ENCODE measurements at places on chromosomes 11 and 22.

GRCh38 chr11:68146010-68146540 is 24.9 kb upstream of the CHKA start:
- DNase-seq, result no peak

DNA sequence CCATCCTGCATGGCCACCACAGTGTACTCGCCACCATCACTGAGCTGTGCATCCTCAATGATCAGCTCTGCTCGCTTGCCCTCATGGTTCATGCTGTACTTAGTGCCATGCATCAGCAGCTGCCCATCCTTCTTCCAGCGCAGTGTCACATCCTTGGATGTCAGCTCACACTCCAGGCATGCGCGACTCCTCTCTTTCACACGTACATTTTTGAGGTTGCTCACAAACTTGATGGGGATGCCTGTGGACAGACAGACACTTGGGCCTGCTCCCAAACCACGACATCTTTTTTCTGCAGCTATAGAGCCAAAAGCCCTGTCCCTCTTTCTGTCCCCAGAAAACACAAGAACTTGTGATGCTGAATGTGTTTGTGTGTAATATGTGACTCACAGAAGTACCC is 10.5 kb downstream of the IGSF22 start:
- no peak for DNase-seq

- DNase-seq, result no peak
Observed at GRCh38 chr11:73981051-73981805, 1.4 kb downstream of the UCP2 start.

GRCh38 chr11:97895572-97895971 is 1125.2 kb upstream of the CNTN5 start:
- DNase-seq, result no peak

All from GM12892 (cell line).